Substantia nigra (tissue), 51 donors: ENCODE measurements at places on chromosomes 16 and 17.

DNA sequence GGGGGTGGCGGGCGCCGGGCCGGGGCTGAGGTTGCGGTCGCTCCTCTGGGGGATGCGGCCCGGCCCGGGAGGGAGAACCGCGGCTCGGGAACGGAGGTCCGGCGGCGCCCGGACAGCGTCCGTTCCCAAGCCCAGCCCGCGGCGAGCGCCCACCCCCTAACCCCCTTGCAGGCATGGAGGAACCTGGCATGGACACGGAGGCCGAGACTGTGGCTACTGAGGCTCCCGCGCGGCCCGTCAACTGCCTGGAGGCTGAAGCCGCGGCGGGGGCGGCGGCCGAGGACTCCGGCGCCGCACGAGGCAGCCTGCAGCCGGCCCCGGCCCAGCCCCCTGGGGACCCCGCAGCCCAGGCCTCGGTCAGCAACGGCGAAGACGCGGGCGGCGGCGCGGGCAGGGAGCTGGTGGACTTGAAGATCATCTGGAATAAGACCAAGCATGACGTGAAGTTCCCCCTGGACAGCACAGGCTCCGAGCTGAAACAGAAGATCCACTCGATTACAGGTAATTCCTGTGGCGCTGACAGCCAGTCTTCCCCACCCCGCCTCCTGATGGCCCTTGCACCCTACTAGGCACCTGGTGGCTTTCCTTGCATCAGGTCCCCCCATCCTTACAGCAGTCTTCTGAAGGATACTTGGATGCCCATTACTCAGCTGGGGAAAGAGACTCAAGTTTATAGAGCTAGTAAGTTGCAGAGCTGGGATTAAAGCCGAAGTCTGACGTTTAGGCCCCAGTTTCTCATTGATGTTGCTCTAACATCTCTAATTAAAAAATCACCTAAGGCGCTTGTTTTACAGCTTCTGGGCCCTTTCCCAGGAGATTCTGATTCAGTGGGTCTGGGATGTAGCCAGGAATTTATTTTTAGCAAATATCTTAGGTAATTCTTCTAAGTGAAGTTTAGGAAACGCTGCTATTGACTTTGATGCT is 514 bp downstream of the UBFD1 start:
- DNase-seq, result peak; percentile 15

- DNase-seq, result no peak
Measured at GRCh38 chr17:27807567-27808470, 7.5 kb upstream of the NOS2 start.

- no peak for DNase-seq
Measured at GRCh38 chr16:57265850-57266530, 18.5 kb downstream of the PLLP start.

- peak; percentile 7 for DNase-seq
Measured at GRCh38 chr17:10616502-10617119, 40.5 kb downstream of the MYH3 start.

DNA sequence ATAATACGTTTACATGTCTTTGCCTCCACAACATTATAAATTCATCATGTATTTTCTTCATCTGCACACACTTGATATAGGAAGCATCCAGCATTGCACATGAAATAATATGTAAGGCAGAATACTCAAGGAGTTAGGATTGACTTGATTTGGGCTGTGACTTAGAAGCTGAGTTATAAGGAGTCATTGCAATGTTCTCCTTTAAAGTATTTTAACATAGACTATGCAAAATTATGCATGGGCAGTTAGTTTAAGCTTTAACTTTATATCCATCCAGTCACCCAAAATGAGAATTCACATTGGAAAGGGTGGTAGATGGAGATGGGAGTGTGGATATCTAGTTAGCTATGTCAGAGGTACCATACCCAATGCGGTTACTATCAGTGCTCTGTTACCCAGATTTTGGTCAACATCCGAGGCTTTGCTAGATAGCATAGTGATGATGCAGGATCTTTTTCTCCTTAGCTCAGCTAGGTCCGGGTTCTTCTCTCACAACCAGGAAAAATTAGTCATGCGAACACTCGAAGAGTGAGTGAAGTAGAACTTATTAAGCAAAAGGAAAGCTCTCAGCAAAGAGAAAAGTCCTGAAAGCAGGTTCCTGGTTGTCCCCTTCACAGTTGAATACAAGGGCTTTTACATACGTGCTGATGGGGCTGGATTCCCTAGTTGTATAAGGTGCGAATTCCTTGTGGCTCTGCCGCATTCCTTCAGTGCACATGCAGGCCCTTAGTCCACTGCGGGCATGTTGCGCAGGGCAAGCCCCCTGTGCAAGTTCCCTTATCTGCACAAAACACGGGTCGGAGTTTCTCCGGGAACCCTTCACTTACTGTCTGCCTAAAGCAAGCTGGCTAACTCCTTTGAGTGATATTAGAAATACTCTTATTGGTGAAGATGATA is 73.1 kb upstream of the FAM20A start:
- DNase-seq, result no peak

DNA sequence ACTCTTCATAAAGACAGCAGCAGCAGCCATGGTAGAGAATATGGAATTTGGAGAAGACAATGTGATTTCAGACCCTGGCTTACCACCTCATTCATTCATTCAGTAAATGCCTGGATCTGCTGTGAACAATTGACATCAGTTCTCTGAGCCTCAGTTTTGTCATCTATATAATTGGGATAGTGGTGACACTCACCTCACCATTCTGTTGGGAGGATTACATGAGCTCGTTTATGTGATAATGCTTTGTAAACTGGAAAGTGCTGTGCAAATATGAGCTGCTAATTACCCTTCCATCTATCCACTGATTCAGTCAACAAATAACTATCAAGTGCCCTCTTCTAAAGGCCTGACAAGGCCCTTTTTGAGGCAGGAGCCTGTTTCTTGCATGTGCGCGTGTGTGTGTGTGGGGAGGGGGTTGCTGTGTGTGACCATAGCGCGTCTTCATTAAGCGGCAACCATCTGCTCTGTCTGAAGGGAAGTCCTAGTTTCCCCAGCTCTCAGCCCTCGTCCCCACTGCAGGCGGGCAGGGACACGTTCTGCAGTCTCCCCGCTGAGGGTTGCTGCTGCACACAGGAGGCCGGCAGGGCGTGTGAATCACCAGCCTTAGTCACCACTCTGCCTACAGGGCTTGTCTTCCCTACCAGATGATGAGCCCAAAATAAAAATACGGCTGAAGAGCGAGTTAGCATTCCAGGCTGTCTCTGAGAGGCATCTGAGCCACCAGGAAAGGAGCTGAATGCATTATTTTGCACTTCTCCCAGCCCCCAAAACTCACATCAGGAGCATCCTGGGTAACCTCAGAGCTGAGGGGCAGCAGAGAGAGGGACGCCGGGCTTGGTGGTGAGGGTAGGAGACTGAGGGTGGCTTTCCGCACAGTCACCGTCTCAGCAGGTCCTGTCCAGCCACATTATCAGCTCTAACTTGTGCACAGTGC is 19.9 kb downstream of the ARL4D start:
- no peak for DNase-seq

GRCh38 chr16:28217326-28217725 is 5.6 kb upstream of the XPO6 start:
- no peak for DNase-seq

GRCh38 chr17:75595284-75595919 is 7.8 kb downstream of the MYO15B start:
- DNase-seq, result no peak

GRCh38 chr16:62596125-62596524 is 559.9 kb upstream of the CDH8 start:
- DNase-seq, result no peak
